Activated CD4-positive, alpha-beta memory T cell treated with anti-CD3 and anti-CD28 coated beads for 36 hours (primary cell): ENCODE measurements at places on chromosomes 4 and X. TPM values are rescaled to one million over a fixed set of nuclear protein-coding genes. Genes with fewer than 3 reads are reported as not detected.

Gene XKRX
- total RNA-seq, result 0.48 TPM

Gene PIN4
- total RNA-seq, result 7.8 TPM

Gene NSG1
- 11.4 TPM for total RNA-seq

Gene CSN1S1
- total RNA-seq, result not detected

Gene TMSB15B
- 8.6 TPM for total RNA-seq

Gene RPA4
- total RNA-seq, result 0.48 TPM

Gene POU3F4
- total RNA-seq, result not detected

Gene BEX5
- 7.0 TPM for total RNA-seq

Gene LGI2
- total RNA-seq, result not detected

Gene RASGEF1B
- total RNA-seq, result 4.4 TPM

Gene TIGD2
- 1.1 TPM for total RNA-seq

- DNase-seq, result peak; percentile 66
- H3K4me1 ChIP-seq, result peaks cover 83% of the 10 kb centered on the region
- peak overlapping the region; percentile 93 for H3K27ac ChIP-seq
Measured at GRCh38 chr4:102612824-102613366, 111.7 kb downstream of the NFKB1 start.

GRCh38 chr4:184136525-184136924, 81.1 kb downstream of the ENPP6 start:
- no peak for DNase-seq
- peaks cover 4% of the 10 kb centered on the region for H3K36me3 ChIP-seq
- peaks cover 12% of the 10 kb centered on the region for H3K27me3 ChIP-seq
- H3K4me1 ChIP-seq, result no peaks in the 10 kb centered on the region
- no peak overlapping the region for H3K4me3 ChIP-seq
- no peak overlapping the region for H3K27ac ChIP-seq

GRCh38 chr4:9924750-9925149, 96.5 kb downstream of the SLC2A9 start:
- DNase-seq, result no peak
- H3K4me1 ChIP-seq, result no peaks in the 10 kb centered on the region
- H3K4me3 ChIP-seq, result no peak overlapping the region
- H3K27me3 ChIP-seq, result no peaks in the 10 kb centered on the region
- H3K36me3 ChIP-seq, result no peaks in the 10 kb centered on the region
- H3K27ac ChIP-seq, result no peak overlapping the region

- no peak for DNase-seq
- H3K4me3 ChIP-seq, result peak overlapping the region; percentile 16
- peaks cover 66% of the 10 kb centered on the region for H3K4me1 ChIP-seq
Measured at GRCh38 chrX:19839770-19840254, 47.6 kb downstream of the SH3KBP1 start.

DNA sequence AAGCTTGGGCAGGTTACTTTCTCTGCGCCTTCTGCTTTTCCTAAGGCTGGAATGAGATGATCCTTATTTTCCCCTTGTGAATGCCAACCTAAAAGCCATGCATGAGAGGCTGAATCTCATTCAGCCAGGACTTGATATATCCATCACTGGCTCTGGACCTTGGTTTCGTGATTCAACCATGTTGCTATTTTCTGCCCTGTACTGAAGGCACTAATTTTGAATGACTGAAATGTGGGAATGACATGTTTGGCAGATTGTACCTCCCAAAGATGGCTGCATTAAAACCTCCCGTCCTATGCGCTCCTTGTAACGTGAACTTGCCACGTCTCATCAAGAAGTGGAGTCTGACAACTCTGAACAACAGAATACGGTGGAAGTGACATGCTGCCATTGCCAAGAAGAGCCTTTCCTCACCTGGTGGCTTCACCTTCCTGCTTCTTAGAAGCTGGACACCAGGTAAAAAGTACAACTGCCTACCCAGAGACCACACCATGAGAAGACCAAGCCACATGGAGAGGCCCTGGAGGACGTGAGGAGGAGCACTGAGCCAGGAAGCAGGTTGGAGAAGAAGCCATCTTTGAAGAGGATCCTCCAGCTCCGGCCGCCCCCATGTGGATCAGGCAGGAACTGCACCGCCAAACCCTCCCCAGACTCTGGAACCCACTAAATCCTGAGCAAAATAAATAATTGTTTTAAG, 174.5 kb downstream of the NSUN7 start:
- peaks cover 15% of the 10 kb centered on the region for H3K4me1 ChIP-seq
- peak overlapping the region; percentile 64 for H3K27ac ChIP-seq

GRCh38 chrX:116499780-116500179, 37.0 kb upstream of the CT83 start:
- no peak overlapping the region for H3K27ac ChIP-seq
- no peak for DNase-seq
- H3K36me3 ChIP-seq, result no peaks in the 10 kb centered on the region
- no peaks in the 10 kb centered on the region for H3K27me3 ChIP-seq
- H3K4me1 ChIP-seq, result no peaks in the 10 kb centered on the region
- H3K4me3 ChIP-seq, result no peak overlapping the region

- no peaks in the 10 kb centered on the region for H3K36me3 ChIP-seq
- no peak overlapping the region for H3K27ac ChIP-seq
- DNase-seq, result no peak
- H3K27me3 ChIP-seq, result no peaks in the 10 kb centered on the region
Measured at GRCh38 chr4:133759428-133759827, 442.2 kb downstream of the PABPC4L start.

DNA sequence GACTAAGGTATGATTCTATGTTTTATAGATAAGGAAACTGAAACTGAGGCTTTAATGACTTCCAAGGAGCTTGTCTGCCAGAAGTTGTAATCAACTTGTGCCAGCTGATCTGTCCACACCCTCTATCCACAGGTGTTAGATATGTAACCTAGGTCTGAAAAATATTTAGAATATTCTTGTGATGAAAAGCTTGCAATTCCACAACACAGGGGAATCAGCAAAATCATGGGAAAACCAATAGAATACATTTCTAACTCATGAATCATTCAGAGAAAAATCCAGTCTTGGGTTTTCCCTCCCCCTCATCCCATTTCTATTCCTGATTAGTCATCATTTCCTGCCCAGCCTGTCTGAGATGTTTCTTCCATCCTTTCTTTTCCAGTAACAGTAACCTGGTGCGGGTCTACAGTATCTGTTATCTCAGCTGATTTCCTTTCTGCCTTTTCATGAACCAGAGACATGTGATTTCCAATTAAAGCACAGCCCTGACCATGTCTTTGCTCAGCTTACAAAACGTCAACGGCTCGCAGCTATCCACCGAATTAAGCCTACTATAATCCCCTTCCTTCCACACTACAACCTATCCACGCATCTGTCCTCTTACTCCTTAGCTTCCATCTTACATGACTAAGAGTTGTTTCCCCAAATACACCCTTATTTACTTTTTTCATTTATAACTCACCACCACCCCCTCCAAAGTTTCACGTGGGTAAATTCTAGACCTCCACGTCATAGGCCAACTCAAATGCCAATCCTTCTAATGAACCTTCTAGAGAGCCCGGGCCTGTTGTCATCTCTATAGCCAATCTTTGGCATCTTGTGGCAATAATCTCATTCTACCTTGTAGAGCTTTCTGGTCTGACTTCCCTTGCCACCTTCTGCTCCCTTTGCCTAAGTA, 961 bp upstream of the NOCT start:
- peak; percentile 56 for DNase-seq
- no peaks in the 10 kb centered on the region for H3K27me3 ChIP-seq
- peaks cover 9% of the 10 kb centered on the region for H3K36me3 ChIP-seq
- H3K27ac ChIP-seq, result peak overlapping the region; percentile 94
- peaks cover 37% of the 10 kb centered on the region for H3K4me1 ChIP-seq

DNA sequence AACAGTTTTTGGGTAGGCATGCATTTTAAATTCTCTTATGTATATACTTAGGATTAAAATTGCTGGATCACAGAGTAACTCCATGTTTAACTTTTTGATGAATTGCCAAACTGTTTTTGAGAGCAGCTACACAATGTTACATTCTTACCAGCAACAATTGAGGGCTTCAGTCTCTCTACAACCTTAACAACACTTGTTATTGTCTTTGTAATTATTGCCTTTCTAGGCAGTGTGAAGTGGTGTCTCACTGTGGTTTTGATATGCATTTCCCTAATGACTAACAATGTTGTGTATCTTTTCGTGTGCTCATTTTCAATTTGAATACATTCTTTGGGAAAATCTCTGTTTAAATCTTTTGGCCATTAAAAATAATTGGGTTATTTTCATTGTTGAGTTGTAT, 17.3 kb upstream of the F11 start:
- H3K27ac ChIP-seq, result no peak overlapping the region
- H3K4me3 ChIP-seq, result no peak overlapping the region
- no peaks in the 10 kb centered on the region for H3K27me3 ChIP-seq
- H3K4me1 ChIP-seq, result no peaks in the 10 kb centered on the region
- peaks cover 4% of the 10 kb centered on the region for H3K36me3 ChIP-seq

GRCh38 chrX:13840121-13840520, 23.2 kb upstream of the GPM6B start:
- no peak overlapping the region for H3K4me3 ChIP-seq
- no peaks in the 10 kb centered on the region for H3K27me3 ChIP-seq
- H3K36me3 ChIP-seq, result no peaks in the 10 kb centered on the region
- peaks cover 2% of the 10 kb centered on the region for H3K4me1 ChIP-seq
- no peak for DNase-seq
- no peak overlapping the region for H3K27ac ChIP-seq

DNA sequence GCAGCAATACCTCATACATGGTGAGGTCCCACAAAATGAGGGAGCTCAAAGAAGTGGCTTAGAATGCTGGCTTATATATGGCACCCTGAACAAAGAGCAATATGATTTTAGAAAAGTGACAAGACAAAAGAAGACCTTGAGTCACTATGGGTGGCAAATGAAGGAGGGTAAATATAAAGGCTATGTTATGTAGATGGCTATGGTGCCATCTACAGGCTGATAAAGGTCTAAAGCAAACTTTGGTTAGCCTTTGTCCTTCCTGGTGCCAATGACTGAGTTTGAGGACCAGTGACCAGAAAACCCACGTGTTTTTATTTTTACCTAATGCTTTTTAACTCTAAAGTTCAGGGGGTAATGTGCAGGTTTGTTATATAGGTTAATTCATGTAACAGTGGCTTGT, 151.8 kb downstream of the CCNG2 start:
- no peak overlapping the region for H3K27ac ChIP-seq
- no peak overlapping the region for H3K4me3 ChIP-seq
- no peaks in the 10 kb centered on the region for H3K36me3 ChIP-seq

GRCh38 chrX:42976746-42977366, 198.9 kb upstream of the PPP1R2C start:
- no peaks in the 10 kb centered on the region for H3K36me3 ChIP-seq
- H3K27ac ChIP-seq, result no peak overlapping the region
- H3K4me1 ChIP-seq, result no peaks in the 10 kb centered on the region
- H3K27me3 ChIP-seq, result no peaks in the 10 kb centered on the region

- H3K27ac ChIP-seq, result no peak overlapping the region
- no peaks in the 10 kb centered on the region for H3K4me1 ChIP-seq
Measured at GRCh38 chr4:79865201-79865597, 207.8 kb downstream of the ANTXR2 start.

DNA sequence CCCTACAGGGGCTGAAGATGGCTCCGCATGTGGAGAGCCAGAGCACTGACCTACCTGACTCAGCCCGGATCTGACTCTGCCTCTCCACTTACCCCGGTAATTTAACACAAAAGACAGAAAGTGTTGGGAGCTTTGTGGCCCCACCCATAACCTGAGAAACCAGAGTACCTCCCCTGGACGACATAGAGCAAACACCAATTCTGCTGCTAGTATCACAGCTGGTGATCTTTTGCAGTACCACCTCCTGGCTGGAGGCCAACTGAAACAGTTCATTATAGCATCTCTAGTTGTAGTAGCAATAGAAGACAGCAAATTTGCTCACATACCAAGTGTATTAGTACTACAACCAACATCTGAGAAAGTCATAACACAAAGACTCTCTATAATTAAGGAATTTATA, 443.9 kb downstream of the KLHL4 start:
- no peaks in the 10 kb centered on the region for H3K36me3 ChIP-seq
- no peak overlapping the region for H3K27ac ChIP-seq
- no peaks in the 10 kb centered on the region for H3K4me1 ChIP-seq

- peak overlapping the region; percentile 69 for H3K27ac ChIP-seq
- no peaks in the 10 kb centered on the region for H3K36me3 ChIP-seq
- peak; percentile 19 for DNase-seq
- peak overlapping the region; percentile 53 for H3K4me3 ChIP-seq
Measured at GRCh38 chrX:155632431-155633100, 19.8 kb upstream of the TMLHE start.

- peaks cover 3% of the 10 kb centered on the region for H3K27me3 ChIP-seq
- no peak overlapping the region for H3K4me3 ChIP-seq
- no peaks in the 10 kb centered on the region for H3K4me1 ChIP-seq
- no peak for DNase-seq
Measured at GRCh38 chrX:69424161-69424560, 80.0 kb upstream of the NALF2 start.

DNA sequence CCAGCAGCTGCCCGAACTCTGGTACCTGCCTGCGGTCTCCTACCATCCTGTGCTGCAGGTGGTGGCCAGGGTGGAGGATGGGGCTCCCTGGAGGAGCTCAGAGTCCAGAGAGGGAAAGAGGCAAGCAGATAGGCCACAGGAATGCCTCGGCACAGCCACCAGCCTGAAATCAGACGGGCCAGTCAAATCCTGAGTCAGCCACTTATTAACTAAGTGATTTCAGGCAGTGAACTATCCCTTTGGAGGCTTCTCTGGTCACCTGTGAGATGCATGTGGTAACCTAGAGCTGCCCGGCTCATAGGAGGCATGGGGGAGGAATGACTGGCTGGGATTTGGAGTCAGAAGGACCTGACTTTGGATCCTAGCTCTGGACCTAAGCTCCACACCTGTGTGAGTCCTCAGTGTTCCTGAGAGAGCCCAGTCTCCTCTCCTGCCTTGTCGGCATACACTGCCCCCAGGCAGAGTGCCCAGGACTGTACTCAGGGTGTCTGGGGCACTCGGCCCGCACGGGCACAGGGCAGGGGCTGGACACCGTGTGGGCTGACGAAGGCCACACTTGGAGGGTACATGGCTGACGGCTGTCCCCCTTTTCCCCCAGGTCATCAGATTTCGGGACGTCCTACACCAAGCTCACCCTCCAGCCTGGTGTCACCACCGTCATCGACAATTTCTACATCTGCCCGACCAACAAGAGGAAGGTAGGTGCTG, 96.4 kb upstream of the PSAPL1 start:
- H3K27ac ChIP-seq, result no peak overlapping the region
- no peaks in the 10 kb centered on the region for H3K36me3 ChIP-seq
- H3K4me1 ChIP-seq, result no peaks in the 10 kb centered on the region
- H3K4me3 ChIP-seq, result no peak overlapping the region
- peaks cover 10% of the 10 kb centered on the region for H3K27me3 ChIP-seq

DNA sequence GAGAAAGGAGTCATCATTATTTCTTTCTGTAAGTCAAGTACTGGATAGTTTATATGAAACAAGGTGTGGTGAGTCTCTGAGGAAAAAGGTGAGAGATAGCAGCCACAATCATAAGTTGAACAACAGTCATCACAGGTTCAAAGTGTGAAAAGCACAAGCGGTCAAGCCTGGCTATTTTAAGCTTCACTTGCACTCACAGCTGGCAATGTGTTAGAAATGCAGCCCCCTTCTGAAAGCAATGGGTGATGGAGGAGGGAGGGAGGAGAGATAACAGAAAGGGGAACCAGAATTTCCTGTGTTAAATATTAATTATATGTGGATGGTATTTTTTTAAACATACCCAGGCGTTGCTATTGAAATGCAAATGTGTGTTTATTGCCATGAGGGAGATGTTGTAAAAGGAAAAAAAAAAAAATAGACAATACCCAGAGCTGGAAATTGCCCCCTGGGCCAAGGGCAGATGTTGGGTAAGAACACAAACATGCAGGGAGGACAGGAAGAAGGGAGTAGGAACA, 26.9 kb upstream of the BMP3 start:
- H3K4me1 ChIP-seq, result no peaks in the 10 kb centered on the region
- no peak overlapping the region for H3K27ac ChIP-seq
- no peak for DNase-seq
- H3K4me3 ChIP-seq, result no peak overlapping the region
- no peaks in the 10 kb centered on the region for H3K36me3 ChIP-seq

GRCh38 chr4:41692717-41693345, 55.7 kb downstream of the PHOX2B start:
- H3K27me3 ChIP-seq, result peaks cover 3% of the 10 kb centered on the region
- peaks cover 3% of the 10 kb centered on the region for H3K4me1 ChIP-seq
- H3K36me3 ChIP-seq, result no peaks in the 10 kb centered on the region
- peak; percentile 52 for DNase-seq
- H3K4me3 ChIP-seq, result no peak overlapping the region
